ENCODE measurements at places on chromosomes 5 and 9.

DNA sequence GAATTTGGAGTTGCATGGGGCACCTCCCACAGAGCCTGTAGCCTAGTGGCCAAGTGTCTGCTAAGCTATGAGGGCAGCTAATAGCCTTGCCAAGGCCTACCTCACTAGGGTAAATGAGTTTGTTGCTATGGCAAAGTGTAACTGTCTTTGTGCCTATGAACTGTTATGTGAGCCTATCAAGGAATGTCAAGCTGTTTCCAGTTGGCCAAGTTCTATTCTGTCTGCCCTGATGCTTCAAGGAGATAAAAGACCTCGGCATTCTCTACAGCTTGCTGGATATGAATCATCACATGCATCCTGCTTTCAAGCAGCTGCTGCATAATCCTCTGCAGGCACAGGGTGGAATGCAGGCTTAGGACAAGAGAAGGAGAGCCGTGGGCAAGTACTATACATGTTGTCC is 69.8 kb upstream of the CCDC112 start:
- peak; percentile 92 for DNase-seq

GRCh38 chr9:127724012-127724411 is 8.1 kb downstream of the TTC16 start:
- no peak for DNase-seq

GRCh38 chr9:72365525-72366256 is 683 bp upstream of the ZFAND5 start:
- DNase-seq = peak; percentile 74

DNA sequence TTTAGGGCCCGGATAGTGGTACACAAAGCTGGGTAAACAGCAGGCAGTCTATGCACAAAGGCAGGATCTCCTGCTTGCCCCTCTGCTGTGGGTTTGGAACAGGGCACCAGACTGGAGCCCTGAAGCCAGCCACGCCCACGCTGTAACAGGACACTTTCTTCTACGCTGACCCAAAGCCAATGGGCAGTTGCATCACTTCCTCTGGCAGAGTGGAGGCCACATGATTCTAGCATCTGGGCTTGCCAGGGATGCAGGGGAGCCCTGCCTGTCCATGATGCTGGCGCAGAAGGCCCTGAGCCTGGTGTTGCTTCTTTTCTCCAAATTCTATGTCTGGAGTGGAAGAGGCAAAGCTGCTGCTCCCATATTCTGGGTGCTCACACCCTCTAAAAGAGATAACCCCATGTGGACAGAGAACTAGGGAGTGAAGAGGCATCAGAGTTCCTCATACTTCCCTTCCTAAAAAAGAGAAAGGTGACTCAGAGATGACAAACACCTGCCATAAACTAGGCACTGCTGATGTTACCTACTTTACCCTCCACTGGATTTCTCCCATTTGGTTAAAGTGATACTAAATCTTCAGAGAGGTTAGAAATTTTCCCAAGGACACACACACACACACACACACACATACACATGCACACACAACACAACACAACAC is 260.3 kb upstream of the KLF4 start:
- peak; percentile 95 for DNase-seq

GRCh38 chr9:116658265-116658664 is 28.8 kb upstream of the TRIM32 start:
- DNase-seq = no peak

GRCh38 chr5:63022403-63022802 is 443.8 kb downstream of the LRRC70 start:
- DNase-seq = no peak

- DNase-seq = no peak
Observed at GRCh38 chr9:84293001-84293798, 47.4 kb downstream of the SLC28A3 start.

DNA sequence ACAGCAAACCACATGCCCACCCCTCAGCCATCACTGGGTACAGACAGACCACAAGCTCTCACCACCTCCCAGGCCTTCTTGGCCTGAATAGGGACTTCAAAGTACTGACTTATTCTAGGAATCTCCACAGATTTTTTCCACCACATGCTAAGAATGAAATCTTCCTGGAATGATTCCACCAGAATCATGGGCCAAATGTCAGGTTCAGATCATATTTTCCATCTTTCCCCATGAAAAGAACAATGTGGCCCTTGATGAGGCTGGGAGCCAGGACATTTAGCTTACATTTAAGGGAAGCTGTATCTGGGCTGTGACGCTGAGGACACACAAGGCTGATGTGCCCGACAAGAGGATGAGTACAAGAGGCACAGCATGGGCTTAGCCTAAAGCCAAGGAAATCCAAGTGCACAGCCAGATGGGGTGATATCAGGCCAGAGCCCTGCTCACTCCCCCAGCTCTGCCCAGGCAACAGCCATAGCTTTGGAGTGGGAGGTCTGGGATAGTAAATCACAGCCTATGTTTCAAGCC is 28.1 kb downstream of the ACSL6 start:
- DNase-seq = no peak

DNA sequence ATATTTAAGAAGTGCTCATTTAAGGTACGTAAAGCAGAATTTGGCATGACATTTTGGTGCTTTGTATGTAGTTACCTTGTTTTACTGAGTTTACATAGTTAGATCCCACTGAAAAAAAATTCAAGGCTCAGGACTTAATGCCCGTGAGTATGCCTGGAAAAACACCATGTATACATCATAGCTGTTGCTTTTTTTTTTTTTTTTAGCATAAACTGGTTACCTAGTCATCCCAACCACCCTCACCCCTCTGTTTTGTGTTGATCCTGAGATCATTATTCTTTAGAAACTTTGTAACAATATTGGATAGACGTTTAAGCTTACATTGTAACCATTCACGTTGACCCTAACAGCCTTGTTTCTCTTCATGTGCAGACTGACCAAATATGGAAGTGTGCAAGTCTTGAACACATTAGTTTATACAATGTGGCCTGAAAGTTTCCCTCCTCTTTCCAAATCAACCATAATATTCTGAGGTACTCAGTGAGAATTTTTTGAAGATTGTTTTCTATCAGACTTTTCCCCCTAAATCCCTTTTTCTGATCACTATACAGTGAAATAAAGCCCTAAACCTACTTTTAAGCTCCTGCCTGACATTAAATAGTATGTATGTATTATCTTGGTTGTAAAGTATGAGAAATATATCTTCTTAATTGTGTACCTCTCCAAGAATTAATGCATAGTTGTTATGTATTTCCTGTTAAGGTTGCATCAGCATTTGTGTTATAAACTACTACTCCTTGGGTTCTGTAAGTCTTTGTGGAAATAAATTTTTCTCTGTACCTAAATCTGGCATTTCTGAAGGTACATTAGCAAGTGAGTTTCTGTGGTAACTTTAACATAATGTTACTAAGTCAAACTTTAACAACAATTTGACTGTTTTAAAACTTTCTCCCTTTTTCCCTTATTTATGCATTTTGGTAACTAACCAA is 4.4 kb downstream of the RABGAP1 start:
- DNase-seq = peak; percentile 31

- no peak for DNase-seq
Observed at GRCh38 chr9:87844506-87844905, 38.2 kb upstream of the SPATA31E1 start.

DNA sequence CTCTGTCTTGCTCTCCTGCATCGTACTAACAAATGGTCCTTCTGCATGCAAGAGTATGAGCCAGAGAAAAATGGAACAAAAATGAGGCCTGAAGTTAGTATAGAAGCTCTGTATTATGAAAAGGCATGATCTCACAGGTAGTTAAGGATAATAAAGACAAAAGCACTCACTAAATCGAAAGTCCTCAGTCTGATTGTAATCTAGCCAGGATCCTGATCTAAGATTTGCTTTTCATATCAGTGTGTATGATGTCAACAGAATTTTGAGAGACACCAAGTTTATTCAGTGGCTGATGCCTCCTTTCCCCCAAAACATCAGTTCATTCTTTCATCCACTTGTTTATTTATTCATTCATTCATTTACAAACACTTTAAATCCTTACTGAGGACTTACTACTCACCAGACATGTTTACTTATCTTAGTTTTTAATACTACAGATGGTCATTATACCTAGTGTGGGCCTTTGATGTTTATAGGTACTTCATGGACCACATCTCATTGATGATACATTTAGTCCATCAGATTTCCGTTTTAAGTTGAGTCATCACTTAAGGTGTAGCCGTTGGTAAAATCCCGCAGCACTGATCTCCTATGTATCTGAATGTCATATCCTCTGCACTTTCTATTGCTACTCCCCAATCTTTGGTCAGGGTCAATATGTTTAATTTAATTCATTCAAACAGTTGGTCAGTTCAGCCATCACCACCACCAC is 105.2 kb upstream of the DHFR start:
- DNase-seq = no peak

DNA sequence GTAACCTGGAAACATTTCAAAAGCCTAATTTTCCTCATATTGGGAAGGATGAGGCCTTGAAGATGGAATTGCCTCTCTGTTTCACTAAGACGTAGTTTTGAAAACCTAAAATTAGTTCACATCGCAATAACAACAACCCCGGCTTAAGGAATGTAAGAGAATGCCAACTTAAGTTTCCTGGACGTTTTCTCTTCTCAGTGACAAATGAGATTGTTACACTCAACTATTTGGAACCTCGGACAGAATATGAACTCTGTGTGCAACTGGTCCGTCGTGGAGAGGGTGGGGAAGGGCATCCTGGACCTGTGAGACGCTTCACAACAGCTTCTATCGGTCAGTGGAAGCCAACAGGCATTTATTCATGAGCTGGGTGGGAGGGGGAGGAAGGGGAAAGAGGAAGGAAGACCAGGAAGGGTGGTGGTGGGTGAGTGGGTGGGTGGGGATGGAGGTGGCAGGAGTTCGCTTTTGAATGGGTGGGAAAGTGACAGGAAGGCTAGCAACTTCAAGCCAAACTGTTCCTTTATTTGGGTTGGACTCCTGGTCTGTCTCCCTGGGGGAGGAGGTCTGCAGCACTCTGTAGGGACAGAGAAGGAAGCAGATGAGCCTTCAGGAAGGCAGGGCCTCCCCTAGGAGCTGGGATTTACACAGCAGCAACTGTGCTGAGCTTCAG is 83.4 kb downstream of the TEK start:
- DNase-seq = no peak

- DNase-seq = no peak
Observed at GRCh38 chr5:117690612-117691011, 1116.0 kb upstream of the SEMA6A start.

DNA sequence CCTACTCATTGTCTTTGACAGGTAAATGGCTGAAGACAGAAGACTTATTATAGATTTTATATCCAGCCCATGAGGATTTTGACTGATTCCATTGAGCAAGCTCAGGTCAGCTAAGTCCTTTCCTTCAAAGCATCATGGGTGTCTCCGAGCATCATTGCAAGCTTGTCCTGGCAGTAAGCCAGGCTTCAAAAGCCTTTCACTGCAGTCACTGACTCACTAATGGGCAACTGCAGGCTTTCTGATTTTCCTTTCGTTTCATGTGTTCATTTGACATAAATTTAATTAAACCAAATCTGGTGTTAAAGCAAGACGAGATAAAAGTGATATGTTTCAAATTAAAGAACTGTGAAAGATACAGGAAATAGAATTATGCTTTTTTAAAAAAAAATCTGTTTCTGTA is 426.2 kb downstream of the ANXA1 start:
- DNase-seq = peak; percentile 44

DNA sequence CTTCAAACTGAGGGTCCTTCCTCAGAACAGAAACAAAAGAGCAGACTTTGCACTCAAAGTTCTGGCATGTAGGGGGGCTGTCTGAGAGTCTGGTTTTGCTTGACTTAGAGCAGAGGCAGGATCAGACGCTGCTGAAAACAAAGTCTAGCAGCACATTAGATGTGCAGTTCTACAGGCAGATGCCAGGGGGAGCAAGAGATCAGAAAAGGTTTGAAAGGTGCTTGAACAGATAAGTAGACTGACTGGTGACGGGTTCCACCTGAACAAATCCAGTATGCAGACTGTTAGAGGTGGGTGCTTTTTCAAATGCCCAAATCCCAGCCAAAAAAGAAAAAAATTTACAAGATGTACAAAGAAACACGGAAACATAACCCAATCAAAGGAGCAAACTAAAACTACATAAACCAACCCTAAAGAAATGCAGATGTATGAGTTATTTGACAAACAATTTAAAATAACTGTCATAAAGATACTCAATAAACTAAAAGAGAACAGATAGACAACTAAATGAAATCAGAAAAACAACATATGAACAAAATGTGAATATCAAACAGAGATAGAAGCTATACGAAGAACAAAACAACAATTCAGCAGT is 194.7 kb upstream of the FREM1 start:
- peak; percentile 51 for DNase-seq

DNA sequence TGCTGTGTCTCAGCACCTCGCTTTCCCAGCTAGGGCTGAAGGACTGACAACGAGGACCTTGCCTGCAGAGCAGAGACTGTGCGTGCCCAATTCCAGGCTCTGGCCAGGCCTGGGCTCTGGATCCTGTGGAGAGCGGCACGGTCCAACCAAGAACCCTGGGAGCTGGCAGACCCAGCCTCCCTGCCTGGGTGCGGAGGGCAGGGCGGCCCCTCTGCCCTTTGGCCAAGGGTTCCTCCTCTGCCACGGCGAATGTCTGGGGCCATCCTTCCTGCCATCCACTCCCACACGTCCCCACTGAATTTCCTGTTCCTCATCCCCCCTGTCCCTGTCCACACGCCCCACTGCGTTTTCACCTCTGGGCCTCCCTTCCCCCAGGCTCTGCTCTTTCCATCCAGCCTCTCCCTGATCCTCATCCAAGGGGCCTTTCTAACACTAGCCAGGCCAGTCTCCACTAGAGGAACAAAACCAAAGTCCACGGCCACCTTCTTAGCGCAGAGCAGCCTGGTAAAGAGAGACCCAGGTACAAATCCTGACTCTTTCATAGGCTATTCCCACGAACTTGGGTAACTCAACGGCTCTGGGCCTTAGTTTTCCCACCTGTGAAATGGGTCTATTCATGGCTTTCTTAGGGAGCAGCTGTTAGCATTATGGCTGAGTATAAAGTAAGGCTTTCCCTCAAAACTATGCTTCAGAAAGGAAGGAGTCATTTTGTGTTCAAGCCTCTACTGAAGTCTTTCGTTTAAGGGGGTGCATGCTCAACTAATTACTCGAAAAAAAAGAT is 95.5 kb upstream of the PHYKPL start:
- DNase-seq = no peak

DNA sequence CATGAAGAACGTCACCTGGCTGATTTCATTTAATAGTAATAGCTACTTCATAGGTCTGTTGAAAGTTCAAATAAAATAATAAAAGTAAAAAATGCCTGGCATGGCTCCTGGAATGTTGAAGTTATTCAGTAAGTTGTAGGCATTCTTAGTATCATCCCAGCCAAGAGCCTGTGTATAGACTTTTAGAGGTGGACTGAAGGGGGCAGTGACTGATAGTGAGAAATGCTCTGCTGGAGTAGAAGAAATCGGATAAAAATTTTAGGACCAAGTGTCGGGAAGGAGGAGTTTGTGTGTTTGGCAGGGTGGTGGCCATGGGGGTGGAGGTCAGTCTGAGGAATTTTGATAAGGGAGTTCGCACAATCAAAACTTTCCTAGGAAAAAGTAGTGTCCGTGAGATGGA is 3.6 kb downstream of the ZFP2 start:
- DNase-seq = no peak

- no peak for DNase-seq
Observed at GRCh38 chr5:34576891-34577666, 79.0 kb upstream of the RAI14 start.

GRCh38 chr9:113911850-113912557 is 35.9 kb downstream of the ZNF618 start:
- DNase-seq = no peak
